ENCODE measurements at places on chromosomes 3 and 15.

- peak; percentile 62 for DNase-seq
Measured at GRCh38 chr15:73965758-73966113, 26.4 kb downstream of the STOML1 start.

- DNase-seq = no peak
Measured at GRCh38 chr3:146223401-146224373, 27.2 kb downstream of the PLSCR4 start.

- DNase-seq = no peak
Measured at GRCh38 chr3:133930341-133930933, 34.8 kb upstream of the RAB6B start.

GRCh38 chr3:53668872-53669271, 174.5 kb downstream of the CACNA1D start:
- DNase-seq = no peak

- DNase-seq = no peak
Measured at GRCh38 chr3:161939918-161940620, 443.5 kb downstream of the OTOL1 start.

GRCh38 chr15:75170711-75171341, 30.9 kb upstream of the C15orf39 start:
- DNase-seq = no peak

DNA sequence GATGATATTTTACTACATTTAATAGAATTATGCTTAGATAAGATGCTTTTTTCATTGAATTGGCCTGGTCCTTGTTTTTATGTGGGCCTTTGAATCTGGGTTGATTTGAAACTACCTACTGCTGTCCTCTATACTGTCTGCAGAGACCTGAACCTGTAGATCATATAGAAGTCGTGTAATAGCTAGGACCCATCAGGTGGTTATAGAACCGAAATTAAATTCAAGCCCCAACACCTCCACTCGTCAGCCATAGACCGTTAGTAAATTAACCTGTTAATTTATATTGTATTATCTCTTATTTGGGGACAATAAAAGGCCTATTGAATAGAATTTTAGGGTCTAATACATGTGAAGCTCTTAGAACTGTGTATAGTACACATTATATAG, 108.4 kb downstream of the MBNL1 start:
- DNase-seq = no peak

DNA sequence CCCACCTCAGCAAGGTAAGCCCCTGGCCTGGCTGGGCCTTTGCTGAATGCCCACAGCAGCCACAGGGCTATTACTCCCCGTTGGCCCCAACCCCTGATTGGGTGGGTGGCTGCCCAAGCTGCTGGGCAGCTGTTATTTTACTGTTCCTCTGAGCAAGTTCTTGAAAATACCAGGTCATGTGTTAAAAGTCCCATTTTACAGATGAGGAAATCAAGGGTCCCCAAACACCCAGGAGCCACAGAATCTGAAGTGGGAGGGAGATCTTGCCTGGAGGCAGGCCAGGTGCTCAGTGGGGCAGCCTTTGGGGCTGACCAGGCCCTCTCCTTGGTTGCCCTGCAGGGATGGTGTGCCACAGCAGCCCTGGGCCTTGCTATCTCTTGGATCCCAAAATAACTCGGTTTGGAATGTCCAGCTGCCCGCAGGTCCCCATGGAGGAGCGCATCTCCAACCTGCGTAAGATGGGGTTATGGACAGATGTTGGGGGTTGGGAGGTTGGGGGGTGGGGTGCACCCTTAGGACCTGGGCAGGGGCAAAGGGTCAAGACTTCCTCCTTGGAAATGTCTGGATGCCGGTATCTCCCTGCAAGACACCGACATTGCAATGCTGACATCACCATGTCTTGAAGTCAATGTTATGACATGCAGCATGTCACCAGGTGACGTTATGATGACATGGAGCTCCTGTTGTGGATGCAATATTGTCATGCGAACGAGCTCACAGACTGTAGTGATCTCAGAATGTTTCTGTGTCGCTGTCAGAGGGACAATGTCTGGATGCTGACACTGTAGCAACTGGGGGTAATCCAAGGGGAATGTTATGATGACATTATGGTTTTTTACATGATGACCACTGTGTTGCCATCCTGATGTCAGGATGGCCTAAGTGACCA, 13.3 kb upstream of the CSPG4 start:
- no peak for DNase-seq

Measured in naive thymus-derived CD8-positive, alpha-beta T cell (primary cell).